ENCODE measurements at places on chromosomes 3 and 15. TPM values are rescaled to one million over a fixed set of nuclear protein-coding genes. Genes with fewer than 3 reads are reported as not detected.

DNA sequence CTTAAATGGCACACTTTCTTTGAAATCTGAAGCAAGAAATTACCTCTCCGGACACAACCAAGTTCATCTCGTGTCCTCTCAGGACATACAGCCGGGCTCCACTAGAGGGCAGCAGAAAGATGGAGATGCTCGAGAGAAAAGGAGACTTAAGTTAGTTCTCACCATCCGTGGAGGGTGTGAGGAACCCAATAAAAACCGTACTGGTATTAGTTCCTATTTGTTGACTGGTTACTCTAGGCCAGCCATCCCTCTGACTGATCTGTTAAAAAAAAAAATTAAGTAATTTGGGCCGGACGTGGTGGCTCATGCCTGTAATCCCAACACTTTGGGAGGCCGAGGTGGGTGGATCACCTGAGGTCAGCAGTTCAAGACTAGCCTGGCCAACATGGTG lies 7.9 kb upstream of the CYP11A1 start:
- no peaks in the 10 kb centered on the region for H3K36me3 ChIP-seq
- DNase-seq = no peak
- H3K4me3 ChIP-seq = no peak overlapping the region
- H3K4me1 ChIP-seq = peaks cover 2% of the 10 kb centered on the region
- H3K27ac ChIP-seq = no peak overlapping the region

- peak overlapping the region; percentile 76 for H3K27ac ChIP-seq
- H3K4me1 ChIP-seq = peaks cover 75% of the 10 kb centered on the region
- no peaks in the 10 kb centered on the region for H3K27me3 ChIP-seq
- DNase-seq = no peak
These were observed 21.7 kb downstream of the SH3BP5 start for GRCh38 chr3:15310491-15311370.

DNA sequence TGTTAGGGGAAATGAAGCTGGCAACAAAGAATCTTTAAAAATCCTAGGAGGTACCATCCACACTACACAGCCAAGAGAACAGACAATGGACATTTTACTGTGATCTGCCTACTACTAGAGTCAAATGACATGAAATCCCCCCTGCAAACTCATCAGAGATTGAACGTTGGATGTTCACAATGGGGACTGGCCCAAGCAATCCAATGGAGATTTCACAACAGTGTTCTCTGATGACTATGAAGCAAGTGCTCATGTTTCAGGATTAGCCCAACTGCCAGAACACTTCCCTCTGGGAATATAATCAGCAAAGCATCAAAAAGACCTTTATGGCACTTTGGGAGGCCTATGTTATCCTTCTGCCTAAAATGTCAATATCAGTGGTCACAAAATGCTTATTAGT lies 97.8 kb downstream of the IGSF11 start:
- no peak overlapping the region for H3K27ac ChIP-seq
- H3K27me3 ChIP-seq = no peaks in the 10 kb centered on the region
- no peak for DNase-seq
- H3K4me1 ChIP-seq = no peaks in the 10 kb centered on the region
- no peaks in the 10 kb centered on the region for H3K36me3 ChIP-seq

Gene RARB
- 1.7 TPM for total RNA-seq

DNA sequence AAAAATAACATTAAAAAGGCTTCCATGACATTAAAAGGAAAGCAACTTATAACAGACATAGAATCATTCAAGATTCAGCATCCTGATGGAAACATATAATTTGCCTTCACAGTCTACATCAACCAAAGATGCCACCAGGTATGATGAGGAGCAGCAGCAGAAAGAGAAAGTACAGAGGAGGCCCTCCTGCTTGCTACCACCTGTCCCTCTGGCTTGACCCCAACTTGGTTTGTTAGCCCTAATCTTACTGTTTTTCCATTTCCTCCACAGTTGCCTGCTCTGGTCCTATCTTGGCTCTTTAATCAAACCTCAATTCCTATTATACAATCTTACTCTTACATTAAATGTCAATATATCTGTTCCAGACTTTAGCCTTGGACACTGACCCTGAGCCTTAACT lies 171.3 kb downstream of the DPH6 start:
- no peaks in the 10 kb centered on the region for H3K4me1 ChIP-seq
- no peak overlapping the region for H3K27ac ChIP-seq
- no peaks in the 10 kb centered on the region for H3K36me3 ChIP-seq
- H3K27me3 ChIP-seq = no peaks in the 10 kb centered on the region

Gene CYB561D2
- 20.4 TPM for total RNA-seq

- no peak overlapping the region for H3K4me3 ChIP-seq
- no peaks in the 10 kb centered on the region for H3K27me3 ChIP-seq
- no peak overlapping the region for H3K27ac ChIP-seq
- no peak for DNase-seq
These were observed 27.5 kb downstream of the MASP1 start for GRCh38 chr3:187264021-187264420.

DNA sequence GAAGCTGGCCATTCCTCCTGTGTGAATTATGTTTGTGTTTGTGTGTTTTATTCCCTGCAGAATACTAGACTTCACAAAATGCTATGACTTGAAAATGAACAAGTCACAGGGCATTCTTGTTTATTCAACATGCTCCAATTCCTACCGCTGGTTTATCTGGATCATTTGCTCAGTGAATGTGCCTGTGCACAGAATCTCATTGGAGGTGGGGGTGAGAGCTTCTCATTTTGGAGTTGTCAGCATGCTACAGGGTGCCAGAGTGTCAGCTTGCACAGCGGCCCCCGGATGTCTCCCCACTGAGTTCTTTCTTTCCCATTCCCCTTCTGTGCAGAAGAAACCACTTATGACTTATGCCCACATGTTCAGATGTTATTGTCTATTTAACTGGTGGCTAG lies 428.7 kb downstream of the ROBO2 start:
- H3K36me3 ChIP-seq = no peaks in the 10 kb centered on the region
- no peak overlapping the region for H3K27ac ChIP-seq
- H3K4me1 ChIP-seq = no peaks in the 10 kb centered on the region
- H3K27me3 ChIP-seq = no peaks in the 10 kb centered on the region
- no peak for DNase-seq

DNA sequence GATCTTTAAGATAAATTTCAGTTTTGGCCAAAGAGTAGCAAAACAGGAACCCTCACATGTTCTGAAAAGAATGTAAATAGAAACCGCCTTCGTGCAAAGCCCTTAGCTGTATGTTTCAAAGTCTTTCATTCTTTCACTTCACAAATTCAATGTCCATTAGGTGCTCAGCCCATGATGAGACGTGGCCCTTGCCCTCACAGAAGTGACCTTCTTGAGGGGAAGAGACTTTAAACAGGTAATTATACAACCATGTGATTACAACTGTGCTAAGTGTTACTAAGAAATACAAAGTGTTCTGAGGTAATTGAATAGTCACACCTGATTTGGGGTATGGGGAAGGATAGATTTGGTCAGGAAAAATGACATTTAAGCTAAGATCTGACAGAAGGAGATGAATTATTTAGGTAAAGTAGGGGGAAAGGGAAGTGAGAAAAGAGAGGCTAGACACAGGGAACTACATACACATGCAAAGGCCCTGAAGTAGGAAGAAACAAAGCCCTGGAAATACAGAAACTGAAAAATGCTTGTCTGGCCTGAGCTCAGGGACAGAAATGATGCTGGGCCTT lies 19.6 kb downstream of the HSPBAP1 start:
- H3K4me1 ChIP-seq = no peaks in the 10 kb centered on the region
- no peaks in the 10 kb centered on the region for H3K27me3 ChIP-seq
- no peak overlapping the region for H3K4me3 ChIP-seq
- H3K36me3 ChIP-seq = peaks cover 2% of the 10 kb centered on the region
- H3K27ac ChIP-seq = no peak overlapping the region

All from thymus (tissue), 14 donors.